Pancreas (tissue), 10 donors: ENCODE measurements at places on chromosomes 1 and 21. TPM values are rescaled to one million over a fixed set of nuclear protein-coding genes. Genes with fewer than 3 reads are reported as not detected.

Gene CNR2
- not detected for total RNA-seq

Gene PKN2
- total RNA-seq: 28.8 TPM

Gene PRDM16
- total RNA-seq: 11.0 TPM

Gene KRTAP11-1
- total RNA-seq: not detected

Gene HES4
- 27.6 TPM for total RNA-seq

Gene CR1
- 2.4 TPM for total RNA-seq

Gene OPN3
- total RNA-seq: 1.2 TPM

Gene SLC6A17
- 2.4 TPM for total RNA-seq

Gene NBPF4
- total RNA-seq: not detected

Gene EDARADD
- 4.1 TPM for total RNA-seq

Gene AMY1B
- total RNA-seq: 0.95 TPM

Gene COL6A2
- 27.0 TPM for total RNA-seq

Gene JUN
- total RNA-seq: 90.7 TPM

Gene BLACAT1
- total RNA-seq: 0.16 TPM

Gene TMEM240
- total RNA-seq: 0.79 TPM

Gene DVL1
- total RNA-seq: 54.0 TPM

Gene SEMA6C
- total RNA-seq: 2.1 TPM

Gene TFF2
- total RNA-seq: 1.2 TPM

Gene SLAMF8
- 1.7 TPM for total RNA-seq

Gene CHI3L2
- 0.95 TPM for total RNA-seq

GRCh38 chr1:29516063-29516820, 279.9 kb downstream of the PTPRU start:
- DNase-seq: no peak

DNA sequence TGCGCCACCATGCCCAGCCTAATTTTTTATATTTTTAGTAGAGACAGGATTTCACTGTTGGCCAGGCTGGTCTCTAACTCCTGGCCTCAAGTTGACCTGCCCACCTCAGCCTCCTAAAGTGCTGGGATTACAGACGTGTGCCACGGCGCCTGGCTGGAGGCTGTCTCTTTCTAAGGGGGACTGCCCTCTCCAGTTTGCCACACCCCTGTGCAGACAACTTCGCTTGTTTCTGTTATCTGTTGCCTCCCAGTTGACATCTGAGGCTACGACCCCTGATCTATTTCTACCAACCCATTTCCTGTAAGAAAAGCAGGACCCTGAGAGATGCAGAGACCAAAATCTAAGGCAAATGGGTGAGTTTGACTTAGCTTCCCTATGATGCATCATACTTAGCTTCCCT, 24.0 kb upstream of the VASH2 start:
- DNase-seq: no peak

DNA sequence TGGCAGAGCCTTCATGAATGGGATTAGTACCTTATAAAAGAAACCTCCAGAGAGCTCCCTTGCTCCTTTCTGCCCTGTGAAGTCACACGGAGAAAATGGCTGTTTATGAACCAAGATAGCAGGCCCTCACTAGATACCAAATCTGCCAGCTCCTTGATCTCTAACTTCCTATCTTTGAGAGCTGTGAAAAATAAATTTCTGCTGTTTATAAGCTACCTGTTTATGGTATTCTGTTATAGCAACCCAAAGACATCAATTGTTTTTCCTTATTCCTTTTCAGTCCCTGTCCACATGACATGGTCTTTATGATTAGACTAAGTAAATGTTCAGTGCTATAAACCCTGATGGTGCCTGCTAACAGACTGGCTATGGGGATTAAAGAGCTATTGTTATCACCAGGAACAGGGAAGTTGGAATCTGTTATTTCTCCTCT, 9.7 kb upstream of the STIL start:
- no peak for DNase-seq

DNA sequence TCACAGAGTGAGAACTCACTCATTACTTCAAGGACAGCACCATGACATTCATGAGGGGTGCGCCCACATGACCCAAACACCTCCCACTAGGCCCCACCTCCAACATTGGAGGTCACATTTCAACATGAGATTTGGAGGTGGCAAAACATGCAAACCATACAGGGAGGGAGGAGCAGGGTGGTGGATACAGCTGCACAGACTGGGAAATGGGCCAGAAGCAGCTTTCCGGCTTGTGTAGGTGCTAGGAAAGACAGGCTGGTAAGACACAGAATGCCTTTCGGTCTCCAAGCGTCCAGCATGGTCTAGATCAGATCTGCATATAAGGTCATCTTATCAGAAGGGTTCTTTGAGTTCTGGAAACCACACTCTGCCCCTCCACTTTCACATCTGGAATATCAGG, 35.1 kb upstream of the TINAGL1 start:
- no peak for DNase-seq

- no peak for DNase-seq
Observed at GRCh38 chr1:70140894-70141293, 64.5 kb downstream of the LRRC40 start.

- no peak for DNase-seq
Observed at GRCh38 chr1:242813490-242814091, 289.1 kb upstream of the PLD5 start.

GRCh38 chr1:111734856-111735255, 4.3 kb downstream of the INKA2 start:
- DNase-seq: no peak

DNA sequence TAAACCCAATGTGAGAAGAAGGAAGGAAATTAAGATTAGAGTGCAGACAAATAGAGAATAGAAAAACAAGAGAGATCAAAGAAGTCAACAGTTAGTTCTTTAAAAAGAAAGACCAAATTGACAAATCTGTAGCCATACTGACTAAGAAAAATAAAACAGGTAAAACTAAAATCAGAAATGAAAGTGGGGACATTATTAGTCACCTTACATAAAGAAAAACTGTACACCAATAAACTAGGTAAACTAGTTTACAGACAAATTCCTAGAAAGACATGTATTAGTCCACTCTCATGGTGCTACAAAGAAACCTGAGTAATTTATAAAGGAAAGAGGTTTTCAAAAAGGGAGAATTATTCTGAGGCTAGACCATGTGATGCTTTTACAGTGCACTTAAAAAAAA, 22.3 kb downstream of the BLZF1 start:
- DNase-seq: no peak

- no peak for DNase-seq
Observed at GRCh38 chr1:214219902-214220301, 61.1 kb upstream of the SMYD2 start.

DNA sequence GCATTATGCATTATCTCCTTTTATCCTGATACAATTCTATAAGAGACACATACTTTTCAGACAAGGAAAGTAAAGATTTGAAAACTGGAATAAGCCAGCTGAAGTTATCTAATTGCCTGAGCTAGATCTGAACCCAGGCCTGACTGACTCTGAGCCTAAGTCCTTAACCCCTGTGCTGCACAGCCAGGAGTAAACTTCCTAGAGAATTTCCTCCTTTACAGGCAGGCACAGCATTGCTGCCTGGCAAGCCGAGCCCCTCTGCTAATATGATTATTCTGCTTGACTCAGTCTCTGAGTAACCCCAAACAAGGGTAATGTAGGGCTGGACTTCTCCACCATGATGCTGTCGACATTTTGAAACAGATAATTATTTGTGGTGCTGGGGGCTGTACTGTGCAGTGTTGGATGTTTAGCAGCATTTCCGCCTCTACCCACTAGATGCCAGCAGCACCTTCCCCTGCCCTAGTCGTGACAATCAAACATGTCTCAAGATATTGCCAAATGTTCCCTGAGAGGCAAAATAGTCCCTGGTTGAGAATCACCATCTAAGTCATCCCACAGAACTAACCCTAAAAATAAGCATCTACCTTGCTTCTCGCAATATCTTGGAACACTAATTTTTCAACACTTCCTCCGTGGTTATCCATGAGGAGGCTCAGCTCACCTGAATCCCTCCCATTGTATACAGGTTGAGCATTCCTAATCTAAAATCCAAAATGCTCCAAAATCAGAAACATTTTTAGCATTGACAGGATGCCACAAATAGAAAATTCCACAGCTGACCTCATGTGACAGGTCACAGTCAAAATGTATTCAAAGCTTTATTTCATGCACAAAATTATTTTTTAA, 18.5 kb downstream of the CAMK1G start:
- peak; percentile 20 for DNase-seq

DNA sequence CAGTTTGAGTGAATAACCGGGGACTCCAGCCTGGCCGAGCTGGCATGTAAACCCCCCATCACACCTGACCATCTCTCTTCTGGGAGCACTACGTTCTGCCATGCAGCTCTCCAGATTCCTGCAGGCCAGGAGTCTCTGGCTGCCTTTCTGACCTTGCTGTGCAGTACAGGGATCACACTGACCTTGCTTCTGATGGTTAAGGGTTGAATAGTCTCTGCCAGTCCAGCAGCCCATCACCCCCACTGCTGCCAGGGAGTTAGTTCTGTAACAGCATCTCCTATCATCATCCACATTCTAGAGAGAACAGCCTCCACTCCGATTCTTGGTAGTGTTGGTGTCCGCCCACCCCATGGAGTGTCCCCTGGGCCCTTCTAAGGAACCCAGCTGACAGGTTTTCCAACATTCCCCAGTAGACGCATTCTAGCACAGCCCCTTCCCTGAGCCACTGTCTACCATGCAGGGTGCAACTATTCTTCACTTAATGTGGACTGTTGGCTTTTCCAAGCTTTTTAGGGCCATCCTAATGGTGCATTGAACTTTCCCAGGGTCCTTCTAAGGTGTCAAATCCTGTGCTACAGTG, 109.8 kb downstream of the RIPK4 start:
- DNase-seq: no peak

DNA sequence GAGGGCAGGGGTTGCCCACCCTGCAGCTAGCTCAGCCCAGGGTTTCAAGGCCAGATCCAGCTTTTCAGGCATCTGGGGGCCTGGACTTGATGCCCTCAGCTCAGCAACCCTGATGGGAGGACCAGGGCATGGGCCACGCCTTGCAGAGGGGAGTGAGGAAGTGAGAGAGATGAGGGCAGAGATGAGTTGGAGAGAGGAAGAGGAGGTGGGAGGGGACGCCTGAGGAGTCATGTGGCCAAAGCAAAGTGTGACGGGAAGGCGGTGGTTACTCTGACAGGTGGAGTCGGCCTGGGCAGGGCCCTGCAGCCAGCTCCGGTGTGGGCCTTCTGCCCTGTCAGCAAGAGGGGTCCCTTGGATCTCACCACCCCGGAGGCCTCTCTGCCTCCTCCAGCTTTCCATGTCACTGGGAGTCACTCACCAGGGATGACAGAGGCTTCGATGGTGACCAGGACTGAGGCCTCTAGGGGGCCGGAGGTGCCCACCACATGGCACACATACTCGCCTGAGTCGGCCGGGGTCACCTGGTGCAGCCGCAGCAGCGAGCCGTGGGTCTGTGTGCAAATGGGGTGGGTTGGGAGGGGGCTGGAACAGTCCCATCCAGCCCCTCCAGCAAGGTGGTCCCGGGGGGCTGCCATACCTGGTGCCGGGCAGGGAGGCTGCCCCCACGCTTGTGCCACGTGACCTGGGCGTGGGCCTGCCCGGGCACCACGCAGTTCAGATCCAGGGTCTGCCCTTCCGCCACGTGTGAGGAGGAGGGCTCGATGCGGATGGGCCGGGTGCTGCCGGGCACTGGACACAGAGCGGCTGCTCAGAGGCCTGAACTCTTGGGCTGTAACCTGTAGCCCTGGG, 40.4 kb downstream of the LDLRAD2 start:
- DNase-seq: no peak

- no peak for DNase-seq
Observed at GRCh38 chr1:26861889-26862378, 1.0 kb upstream of the SFN start.

GRCh38 chr1:18732686-18733085, 102.0 kb downstream of the PAX7 start:
- no peak for DNase-seq

- no peak for DNase-seq
Observed at GRCh38 chr1:38474738-38475623, 384.6 kb downstream of the RRAGC start.

GRCh38 chr21:42763581-42764442, 110.4 kb downstream of the PDE9A start:
- no peak for DNase-seq

GRCh38 chr1:1200876-1201810, 5.2 kb downstream of the TNFRSF18 start:
- DNase-seq: peak; percentile 76

GRCh38 chr1:108560874-108561459, 1.1 kb downstream of the EEIG2 start:
- no peak for DNase-seq

DNA sequence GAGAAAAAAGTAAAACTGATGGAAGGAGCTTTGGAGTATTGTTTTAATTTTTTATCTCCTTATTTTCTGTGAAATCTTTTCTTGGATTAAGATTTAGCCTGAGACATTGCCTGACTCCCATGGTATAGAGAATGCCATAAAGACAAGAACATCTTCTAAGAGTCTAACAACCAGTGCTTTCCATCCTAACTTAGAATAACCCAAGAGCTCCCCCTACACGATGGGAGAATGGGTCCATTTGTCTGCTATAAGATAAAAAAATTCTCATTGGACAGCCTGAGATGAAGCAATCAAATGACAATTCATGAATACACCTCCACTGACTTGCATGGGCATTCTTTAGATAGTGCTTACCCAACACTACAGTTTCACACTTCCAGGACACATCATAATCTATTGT, 478.1 kb downstream of the TTLL7 start:
- no peak for DNase-seq

DNA sequence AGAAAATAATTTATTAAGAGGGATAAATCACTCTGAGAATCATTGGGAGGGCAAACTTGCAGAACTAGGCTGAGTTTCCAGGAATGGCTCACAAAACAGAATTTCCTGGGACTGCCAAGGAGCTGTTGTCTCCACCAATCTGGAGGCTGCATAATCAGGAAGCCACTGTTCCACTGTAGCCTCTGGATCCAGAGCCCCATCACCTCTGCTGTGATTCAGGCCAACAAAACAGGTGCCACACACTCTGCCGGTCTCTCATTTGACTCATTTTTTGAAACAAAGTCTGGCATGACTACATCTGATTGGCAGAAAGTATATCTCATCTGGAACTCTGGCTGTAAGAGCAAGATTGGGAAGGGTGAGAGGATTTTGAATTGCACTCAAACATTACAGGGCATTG, 178.9 kb upstream of the C1orf105 start:
- no peak for DNase-seq
